Activated CD4-positive, alpha-beta T cell treated with anti-CD3 and anti-CD28 coated beads, Interleukin-2, amount 10 ng/mL, durations not matched to agents 7 days and 5 days (primary cell): ENCODE measurements at places on chromosomes 4 and X. TPM values are rescaled to one million over a fixed set of nuclear protein-coding genes. Genes with fewer than 3 reads are reported as not detected.
A peak's percentile ranks its signal among the peaks of the same experiment; 100 is the strongest.

The WDR17 gene
- 0.87 TPM for total RNA-seq

DNA sequence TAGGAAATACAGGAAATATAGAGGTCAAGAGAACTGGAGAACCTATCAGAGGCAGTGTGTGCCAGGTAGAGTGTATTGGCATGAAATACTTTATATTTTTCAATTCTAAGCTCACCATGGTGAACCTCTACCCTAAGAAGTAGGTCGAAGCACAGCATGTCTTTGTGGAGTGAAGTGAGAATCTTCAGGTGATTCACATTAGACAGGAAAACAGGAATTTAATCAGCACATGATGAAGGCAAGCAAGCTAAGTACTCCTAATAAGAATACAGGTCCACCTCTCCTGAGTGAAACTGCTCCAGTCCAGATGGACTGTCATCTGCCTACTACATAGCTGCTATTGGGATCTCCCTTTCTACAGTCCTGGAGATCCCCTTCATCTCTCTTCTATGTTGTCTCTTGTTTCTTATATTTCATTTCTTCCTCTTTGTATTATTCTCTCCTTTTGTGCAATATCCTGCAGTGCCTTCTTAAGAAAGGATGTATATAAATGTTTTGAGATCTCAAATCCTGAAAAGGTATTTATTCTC, 159.0 kb downstream of the LRBA start:
- H3K4me3 ChIP-seq = no peak overlapping the region
- no peak for DNase-seq
- H3K27me3 ChIP-seq = no peaks in the 10 kb centered on the region
- no peaks in the 10 kb centered on the region for H3K4me1 ChIP-seq
- peaks cover 9% of the 10 kb centered on the region for H3K36me3 ChIP-seq
- H3K27ac ChIP-seq = no peak overlapping the region

DNA sequence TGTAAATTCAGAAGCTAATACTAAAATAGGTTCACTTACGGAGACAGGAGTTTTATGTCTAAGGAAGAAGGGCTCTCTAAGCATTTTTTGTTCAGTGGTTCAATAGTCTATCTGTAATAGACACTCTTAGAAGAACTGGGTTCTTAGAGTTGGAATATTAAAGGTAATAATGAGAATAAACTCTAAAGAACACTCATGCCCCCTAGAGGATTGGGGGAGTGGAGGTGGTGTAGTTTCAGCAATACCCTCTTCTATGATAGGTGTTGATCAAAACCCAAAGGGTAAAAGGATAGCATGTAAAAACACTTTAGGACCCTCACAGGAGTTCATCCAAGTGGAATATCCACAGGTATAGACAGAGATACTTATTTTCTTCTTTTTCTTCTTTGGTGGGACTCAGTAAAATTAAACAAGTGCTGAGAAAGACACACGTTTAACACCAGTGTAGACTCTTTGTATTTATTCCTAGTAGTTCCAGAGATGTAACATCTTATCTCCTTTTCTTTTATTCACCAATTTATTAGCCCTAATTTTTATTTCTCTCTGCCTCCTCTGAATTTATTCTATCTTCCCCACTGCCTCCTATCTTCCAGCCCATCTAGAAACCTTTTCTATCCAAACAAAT, 25.7 kb upstream of the MND1 start:
- H3K4me1 ChIP-seq = no peaks in the 10 kb centered on the region
- H3K4me3 ChIP-seq = no peak overlapping the region
- H3K27me3 ChIP-seq = no peaks in the 10 kb centered on the region

DNA sequence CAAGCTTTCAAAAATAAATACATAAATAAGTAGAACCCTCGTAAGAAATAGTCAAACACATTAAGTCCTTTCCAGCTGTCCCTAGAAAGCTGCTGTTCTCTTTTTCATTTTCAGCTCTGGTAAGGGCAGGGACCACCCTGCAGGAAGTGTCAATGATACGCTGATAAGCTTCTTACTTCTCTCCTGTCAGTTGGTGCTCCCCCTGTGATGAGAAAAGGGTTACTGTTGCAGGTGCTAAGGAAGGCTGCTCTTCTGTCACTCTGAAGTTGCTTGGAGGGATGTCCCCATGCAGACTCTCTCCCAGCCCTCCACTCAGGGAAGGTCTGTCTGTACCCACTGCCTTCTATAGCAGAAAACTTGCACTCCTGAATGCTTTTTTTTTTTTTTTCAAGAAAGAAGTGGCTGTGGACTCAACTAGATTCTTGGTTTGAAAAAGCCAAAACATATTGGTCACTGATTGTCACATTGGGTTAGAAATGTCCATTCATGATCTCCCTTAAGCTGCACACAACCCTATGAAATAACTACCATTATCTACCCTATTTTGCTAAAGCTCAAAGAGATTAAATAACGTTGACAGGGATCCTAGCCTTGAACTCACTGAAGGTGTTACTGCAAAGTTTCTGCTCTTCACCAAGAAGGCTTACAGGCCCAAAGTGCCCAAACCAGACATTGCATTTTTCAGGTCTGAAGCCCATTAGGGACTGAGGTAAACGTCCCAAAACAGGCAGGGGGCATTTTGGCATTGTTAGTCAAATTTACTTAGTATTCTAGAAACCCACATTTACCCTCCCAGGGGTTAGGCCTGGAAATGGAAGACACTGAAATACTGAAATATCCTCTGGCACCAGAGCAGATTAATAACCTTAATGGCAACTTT, 1.2 kb downstream of the CXCL3 start:
- H3K27ac ChIP-seq = no peak overlapping the region
- no peak for DNase-seq
- H3K36me3 ChIP-seq = peaks cover 2% of the 10 kb centered on the region
- H3K27me3 ChIP-seq = peaks cover 51% of the 10 kb centered on the region
- H3K4me1 ChIP-seq = peaks cover 8% of the 10 kb centered on the region
- peak overlapping the region; percentile 75 for H3K4me3 ChIP-seq

DNA sequence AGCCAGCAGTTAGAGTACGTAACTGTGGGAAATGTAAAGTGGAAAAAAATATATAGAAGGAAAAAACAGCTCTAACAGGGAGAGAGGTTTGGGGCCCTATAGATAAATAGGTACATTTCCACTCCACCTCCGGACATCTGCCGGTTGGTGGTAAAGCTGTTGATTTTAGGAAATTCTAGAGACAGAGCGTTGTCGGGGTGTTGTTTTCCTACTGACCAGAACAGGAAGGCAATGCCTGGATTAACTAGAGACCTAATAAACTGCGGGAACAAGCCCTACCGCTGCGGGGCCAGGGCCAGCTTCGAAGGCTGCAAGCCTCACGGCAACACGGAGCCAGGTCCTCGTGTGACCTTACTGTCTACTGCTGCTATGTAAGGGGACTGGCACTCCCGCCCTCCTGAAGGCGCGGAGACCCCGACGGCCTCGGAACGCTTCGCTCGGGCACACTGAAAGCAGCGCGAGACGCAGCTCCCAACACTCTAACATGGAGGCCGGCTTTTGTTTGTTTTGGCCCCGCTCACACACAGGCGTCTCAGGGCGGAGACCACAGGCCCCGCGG, 702 bp upstream of the CDKN2AIP start:
- no peaks in the 10 kb centered on the region for H3K27me3 ChIP-seq
- H3K27ac ChIP-seq = peak overlapping the region; percentile 94
- peak overlapping the region; percentile 93 for H3K4me3 ChIP-seq
- peak; percentile 43 for DNase-seq
- peaks cover 40% of the 10 kb centered on the region for H3K36me3 ChIP-seq

- DNase-seq = no peak
- no peak overlapping the region for H3K27ac ChIP-seq
- H3K27me3 ChIP-seq = no peaks in the 10 kb centered on the region
- no peaks in the 10 kb centered on the region for H3K4me1 ChIP-seq
Measured at GRCh38 chr4:58070726-58071125, 960.5 kb upstream of the IGFBP7 start.

GRCh38 chrX:44873415-44874276, 658 bp downstream of the KDM6A start:
- peak overlapping the region; percentile 98 for H3K27ac ChIP-seq
- peak overlapping the region; percentile 96 for H3K4me3 ChIP-seq
- peaks cover 11% of the 10 kb centered on the region for H3K4me1 ChIP-seq
- no peaks in the 10 kb centered on the region for H3K27me3 ChIP-seq
- peaks cover 5% of the 10 kb centered on the region for H3K36me3 ChIP-seq
